NT2/D1 (cell line): ENCODE measurements at places on chromosomes 3 and 15.

- DNase-seq = no peak
Observed at GRCh38 chr3:147538034-147538433, 128.9 kb downstream of the ZIC1 start.

DNA sequence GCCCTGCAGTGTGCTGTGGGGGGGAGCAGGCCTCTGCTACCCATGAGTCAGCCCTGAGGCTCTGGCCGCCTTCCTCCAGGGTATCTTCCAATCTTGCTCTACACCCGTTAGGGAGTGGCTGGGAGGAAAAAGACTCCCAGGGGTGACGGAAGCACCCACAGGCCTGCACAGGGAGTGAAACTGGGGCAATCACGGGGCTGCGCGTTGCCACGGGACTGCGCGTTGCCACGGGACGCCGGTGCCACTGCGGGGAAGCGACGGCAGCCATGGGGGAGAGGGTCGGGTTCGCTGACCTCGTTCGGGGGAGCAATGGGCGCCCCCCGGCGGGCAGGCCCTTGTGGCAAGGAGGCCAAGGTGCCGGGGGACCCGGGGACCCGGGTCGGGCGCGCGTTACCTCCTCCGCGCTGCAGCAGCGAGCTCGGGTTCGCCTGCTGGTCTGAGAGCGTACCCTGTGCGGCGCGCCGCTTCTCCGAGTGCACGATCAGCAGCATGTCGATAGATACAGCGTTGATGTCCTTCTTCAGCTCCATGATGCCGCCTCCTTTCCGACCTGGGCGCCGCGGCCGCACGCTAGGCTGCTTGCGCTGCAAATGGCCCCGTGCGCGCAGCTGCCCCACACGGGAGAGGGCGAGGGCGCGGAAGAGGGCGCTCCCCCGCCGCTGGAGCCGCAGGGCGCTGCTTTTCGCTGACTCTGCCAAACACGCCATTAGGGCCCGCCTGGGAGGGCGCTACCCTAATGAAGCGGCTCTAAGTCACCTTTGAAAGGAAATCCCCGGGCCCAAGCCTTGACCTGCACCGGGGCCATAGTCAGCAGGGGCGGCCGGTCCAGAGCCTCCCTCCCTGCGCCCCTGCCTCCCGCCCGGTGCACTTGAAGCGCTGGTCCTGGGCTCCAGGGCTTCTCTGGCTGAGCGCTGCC is at the start of gene KY:
Gene KY (minus strand): TSS at position 592 of the 916 bp plus-strand sequence. CDS start 62 bp downstream, at position 530.
- DNase-seq = peak; percentile 30

DNA sequence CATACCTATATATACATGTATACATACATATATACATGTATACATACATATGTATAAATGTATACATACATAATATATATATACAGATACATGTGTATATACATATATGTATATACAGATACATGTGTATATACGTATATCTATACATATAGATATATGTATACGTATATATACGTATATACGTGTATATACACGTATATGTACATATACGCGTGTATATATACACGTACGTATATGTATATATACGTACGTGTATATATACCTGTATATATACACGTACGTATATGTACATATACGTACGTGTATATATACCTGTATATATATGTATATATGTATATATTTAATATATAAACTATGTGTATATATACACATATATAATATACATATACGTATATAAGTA is 955.2 kb downstream of the AGBL1 start:
- DNase-seq = no peak

DNA sequence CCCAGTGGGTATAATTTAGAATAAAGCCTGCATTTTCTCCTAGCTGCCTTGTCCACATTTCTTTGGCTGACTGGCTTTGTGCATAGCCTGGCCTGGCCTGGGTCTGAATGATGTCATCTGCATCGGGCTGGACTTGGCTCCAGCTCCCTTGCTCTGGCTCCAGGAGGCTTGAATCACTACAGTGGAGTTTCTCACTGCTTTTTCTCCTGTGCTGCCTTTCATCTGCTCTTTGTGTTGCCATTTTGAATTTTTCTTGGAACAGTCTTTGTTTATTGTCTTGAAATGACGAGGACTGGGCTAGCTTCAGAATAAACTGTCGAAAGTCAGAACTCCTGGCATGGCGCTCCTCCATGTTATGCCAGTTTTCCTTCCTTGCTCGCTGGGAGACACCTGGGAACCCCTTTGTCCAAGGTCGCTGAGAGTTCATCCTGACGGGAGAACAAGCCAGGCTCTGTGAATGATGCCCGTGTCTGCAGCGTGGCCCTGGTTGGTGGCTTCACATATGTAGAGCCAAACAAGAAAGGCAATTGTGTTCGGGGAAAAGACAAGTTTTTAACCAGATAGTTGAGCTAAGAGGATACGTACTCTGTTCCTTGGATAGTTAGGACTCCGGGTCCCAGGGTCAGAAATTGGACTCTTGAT is 258.9 kb downstream of the PDZRN3 start:
- no peak for DNase-seq

DNA sequence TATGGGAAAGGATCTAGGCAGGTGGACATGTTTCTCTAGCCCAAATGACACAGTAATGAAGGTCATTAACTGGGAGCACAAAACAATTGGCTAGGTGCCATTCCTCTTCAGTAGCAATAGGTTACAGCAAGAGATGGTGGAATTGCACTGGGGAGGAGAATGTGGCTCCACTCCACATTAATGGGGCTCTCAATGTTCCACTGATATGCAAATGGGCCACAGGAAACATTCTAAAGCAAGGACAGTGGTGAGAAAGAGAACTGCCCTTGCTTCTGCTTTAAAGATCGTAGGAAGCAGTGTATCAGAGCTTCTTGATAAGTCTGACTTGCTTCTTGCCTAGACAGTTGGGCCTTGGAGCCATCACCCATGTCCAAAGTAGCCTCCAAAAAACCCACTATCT is 271.4 kb upstream of the PPP2R3A start:
- DNase-seq = peak; percentile 43

DNA sequence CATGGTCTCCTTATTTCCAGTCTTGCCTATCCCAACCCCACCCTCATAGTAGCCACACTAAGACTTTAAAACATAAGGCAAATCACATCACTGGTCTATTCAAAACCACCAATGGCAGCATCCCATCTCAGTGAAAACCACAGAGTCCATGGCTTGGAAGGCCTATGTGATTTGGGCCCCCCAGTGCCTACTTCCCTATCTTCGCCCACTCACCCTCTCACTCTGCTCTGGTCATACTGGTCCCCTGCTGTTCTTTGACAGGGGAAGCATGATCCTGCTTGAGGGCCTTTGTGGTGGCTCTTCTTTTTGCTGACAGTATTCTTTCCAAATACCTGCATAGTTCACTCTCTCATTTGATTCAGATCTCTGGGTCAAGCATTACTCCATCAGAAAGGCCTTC is 3.3 kb downstream of the GTF2A2 start:
- DNase-seq = no peak

DNA sequence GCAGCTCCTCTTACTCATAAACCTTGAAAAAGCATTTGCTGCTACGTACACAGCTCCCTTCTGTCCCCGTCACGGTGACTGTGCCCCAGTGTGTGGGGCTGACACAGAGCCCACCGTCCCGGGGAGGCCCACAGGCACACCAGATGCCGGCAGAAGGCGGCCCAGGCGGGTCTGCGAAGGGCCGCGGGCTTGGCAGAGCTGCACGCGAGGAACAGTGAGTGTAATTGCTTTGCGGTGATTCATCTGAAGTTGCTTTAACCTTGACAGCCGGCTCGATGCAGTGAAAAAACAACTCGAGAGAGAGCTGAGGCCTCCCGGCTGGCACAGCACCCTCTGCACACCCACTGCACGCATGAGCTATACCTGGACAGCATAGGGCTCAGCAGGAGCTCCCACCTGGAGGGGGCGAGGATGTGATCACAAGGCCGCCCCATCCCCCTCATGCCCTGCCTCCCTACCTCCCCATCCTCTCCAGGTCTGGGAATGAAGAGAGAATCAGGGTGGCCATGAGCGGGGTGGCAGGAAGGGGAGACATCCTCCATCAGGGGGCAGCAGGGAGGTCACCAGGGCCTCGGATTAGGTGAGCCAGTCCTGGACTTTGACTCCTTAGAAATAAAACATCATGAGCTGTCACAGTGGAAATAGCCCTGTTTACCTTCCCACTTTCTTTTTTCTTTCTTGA is 172.7 kb downstream of the MEGF11 start:
- DNase-seq = no peak

GRCh38 chr15:94353488-94353820 is 122.1 kb downstream of the MCTP2 start:
- no peak for DNase-seq

- no peak for DNase-seq
Observed at GRCh38 chr3:161296814-161297213, 74.5 kb downstream of the SPTSSB start.

DNA sequence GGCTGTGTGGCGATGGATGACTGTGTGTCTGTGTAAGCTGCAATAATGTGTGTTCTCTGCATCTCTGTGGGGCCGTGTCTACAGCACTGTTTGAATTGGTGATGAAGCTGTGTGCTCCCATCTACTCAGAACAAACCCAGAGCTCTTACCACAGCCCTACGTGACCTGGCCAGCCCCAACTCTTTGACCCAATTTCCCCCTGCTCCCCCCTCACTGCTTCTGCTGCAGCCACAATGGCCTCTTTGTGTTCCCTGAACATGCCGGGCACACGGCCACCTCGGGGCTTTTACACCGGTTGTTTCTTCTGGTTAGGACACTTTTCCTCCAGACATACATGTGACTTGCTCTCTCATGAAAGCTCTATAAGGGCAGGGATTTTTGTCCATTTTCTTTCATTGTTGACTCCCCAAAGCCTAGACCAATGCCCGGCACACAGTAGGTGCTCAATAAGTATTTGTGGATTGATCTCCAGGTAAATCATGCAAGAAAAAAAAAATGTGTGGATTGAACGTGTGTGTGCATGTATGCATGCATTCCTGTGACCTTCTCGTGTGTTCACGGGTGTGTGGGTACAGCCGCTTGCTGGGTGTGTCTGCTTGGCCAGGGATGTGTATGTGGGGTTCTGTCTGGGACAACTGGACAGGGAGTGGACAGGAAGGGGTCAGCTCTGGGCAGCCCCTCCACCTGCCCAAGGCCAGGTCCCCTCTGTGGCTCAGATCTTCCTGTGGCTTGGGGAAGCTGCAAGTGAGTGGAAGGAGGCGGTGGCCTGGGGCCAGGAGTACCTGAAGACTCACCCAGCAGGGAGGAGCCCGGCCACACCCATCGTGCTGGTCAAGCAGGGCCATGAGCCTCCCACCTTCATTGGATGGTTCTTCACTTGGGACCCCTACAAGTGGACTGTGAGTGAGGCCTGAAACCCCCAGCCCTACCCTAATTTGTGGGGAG is 14.8 kb downstream of the VILL start:
- no peak for DNase-seq

GRCh38 chr3:74435631-74436030 is 178.8 kb downstream of the CNTN3 start:
- no peak for DNase-seq

DNA sequence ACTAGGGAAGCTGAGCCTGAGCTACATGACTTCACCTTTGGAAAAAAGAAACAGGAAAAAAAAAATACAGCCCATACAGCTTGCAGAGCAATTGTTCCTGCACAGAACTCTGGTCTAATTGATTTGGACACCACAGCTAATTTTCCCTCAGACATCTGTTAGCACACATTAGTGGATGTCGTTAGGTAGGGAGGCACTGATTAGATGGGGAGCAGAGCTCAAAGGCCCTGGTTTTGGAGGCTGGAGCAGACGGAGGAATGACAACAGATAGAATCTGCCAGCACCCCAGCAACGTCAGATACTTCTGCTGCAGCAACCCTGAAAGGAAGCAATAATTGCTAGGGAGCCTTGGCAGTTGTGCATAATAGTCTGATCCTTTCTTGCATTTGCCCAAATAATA is 398.9 kb downstream of the LSAMP start:
- DNase-seq = no peak

DNA sequence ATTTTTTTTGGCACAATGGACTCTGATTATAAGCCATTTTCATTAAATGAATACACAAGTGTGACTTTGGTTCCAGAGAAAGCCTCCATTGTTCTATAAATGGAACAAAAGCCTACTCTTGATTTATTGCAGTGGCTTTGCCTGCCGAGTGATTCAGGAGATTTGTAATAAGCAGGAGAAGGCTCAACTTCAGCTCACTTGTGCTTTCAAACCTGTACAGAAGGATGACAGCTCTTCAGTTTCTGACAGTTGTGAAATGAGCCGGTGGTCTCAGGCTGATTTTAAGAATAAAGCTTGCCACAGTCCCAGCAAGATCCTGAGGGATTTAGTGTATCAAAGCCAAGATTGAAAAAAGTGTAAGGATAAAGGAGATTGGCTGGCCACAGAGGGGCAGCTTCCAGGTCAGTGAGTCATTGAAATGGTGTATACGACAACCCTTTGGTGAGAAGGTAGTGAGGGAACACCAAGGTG is 438.8 kb upstream of the TGFBR2 start:
- DNase-seq = no peak

GRCh38 chr3:35651426-35651825 is 12.1 kb downstream of the ARPP21 start:
- DNase-seq = no peak
